ENCODE measurements at places on chromosomes 5 and 9.

GRCh38 chr5:83306572-83307241 lies 164.8 kb upstream of the VCAN start:
- no peak for DNase-seq

GRCh38 chr9:107375001-107375400 lies 91.9 kb downstream of the RAD23B start:
- no peak for DNase-seq

DNA sequence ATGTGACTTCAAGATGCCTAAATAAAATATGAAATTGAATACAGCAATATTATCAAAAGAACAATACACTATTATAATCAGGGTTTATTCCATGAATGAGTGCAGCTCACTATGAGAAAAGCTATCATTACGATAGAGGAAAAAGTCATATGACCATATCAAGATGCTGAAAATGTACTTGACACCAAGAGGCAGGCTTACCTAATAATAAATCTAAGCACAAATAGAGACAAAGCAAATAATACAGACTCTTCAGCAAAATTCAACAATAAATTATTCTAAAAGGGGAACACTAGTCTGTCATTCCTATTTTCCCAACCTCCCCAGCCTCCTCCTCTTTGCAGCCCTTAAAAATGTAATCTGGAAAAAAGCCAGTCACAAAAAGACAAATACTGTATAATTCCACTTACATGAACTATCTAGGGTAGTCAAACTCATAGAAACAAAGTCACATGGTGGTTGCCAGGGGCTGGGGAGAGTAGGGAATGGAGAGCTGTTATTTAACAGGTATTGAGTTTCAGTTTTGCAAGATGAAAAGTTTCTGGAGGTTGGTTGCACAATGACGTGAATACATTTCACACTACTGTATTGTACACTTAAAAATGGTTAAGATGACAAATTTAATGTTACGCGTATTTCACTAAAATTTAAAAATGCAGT lies 148.4 kb downstream of the NFIB start:
- peak; percentile 72 for DNase-seq

GRCh38 chr5:170353011-170353761 lies 36.0 kb downstream of the KCNMB1 start:
- DNase-seq: peak; percentile 32

GRCh38 chr9:134051319-134051718 lies 16.5 kb downstream of the BRD3 start:
- DNase-seq: no peak

GRCh38 chr5:68738236-68738635 lies 355.6 kb upstream of the SLC30A5 start:
- DNase-seq: no peak

- DNase-seq: no peak
These were observed 182.8 kb upstream of the NFIL3 start for GRCh38 chr9:91606255-91606995.

DNA sequence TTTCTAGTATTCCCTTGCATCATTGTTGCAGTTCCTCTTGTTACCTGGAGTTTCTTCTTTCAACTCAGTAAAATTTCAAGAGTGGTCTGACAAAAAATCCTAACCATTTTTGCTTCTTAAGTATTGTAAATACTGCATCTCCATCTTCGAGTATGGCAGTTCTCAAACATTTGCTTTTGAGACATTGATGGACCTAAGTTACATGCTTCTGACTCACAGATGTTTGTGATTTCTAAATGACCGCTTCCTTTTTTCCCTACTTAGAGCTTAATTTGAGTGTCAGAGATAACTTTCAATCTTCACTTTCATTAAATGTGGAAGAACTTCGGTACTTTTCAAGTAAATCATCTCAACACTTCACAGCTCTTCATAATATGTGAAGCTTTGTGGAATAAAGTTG lies 4.2 kb downstream of the UHRF2 start:
- no peak for DNase-seq

GRCh38 chr5:130893006-130893405 lies 272.1 kb downstream of the HINT1 start:
- DNase-seq: no peak

DNA sequence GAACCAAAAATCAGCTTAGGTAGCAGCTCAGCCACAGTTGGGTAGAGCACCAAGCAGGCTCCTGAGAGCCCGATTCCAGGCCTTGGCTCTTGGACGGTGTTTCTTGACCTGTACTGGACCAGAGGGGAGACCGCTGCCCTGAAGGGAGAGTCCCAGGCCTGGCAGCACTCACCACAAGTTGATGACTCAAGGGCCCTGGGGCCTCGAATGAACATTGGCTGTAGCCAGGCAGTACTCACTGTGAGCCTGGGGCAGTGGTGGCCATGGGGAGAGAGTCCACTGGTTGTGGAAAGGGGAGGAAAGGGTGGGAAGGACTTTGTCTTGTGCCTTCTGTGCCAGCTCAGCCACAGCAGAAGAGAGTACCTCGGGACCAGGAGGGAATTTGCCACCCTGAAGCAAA lies 166.1 kb downstream of the EDIL3 start:
- no peak for DNase-seq

- DNase-seq: no peak
These were observed 87.9 kb downstream of the MRPS27 start for GRCh38 chr5:72231991-72232703.

GRCh38 chr9:131500377-131500776 lies 2.3 kb upstream of the POMT1 start:
- DNase-seq: no peak

GRCh38 chr5:32135086-32135485 lies 39.0 kb downstream of the GOLPH3 start:
- DNase-seq: no peak

- no peak for DNase-seq
These were observed 21.7 kb upstream of the PCAT7 start for GRCh38 chr9:94533155-94533554.

- DNase-seq: no peak
These were observed 27.3 kb downstream of the SARDH start for GRCh38 chr9:133710661-133711427.

- DNase-seq: no peak
These were observed 134.1 kb downstream of the NUDT12 start for GRCh38 chr5:103428411-103428871.

Measured in NCI-H345 (cell line).